ENCODE measurements at places on chromosomes 16 and 17.
A peak's percentile ranks its signal among the peaks of the same experiment; 100 is the strongest.

DNA sequence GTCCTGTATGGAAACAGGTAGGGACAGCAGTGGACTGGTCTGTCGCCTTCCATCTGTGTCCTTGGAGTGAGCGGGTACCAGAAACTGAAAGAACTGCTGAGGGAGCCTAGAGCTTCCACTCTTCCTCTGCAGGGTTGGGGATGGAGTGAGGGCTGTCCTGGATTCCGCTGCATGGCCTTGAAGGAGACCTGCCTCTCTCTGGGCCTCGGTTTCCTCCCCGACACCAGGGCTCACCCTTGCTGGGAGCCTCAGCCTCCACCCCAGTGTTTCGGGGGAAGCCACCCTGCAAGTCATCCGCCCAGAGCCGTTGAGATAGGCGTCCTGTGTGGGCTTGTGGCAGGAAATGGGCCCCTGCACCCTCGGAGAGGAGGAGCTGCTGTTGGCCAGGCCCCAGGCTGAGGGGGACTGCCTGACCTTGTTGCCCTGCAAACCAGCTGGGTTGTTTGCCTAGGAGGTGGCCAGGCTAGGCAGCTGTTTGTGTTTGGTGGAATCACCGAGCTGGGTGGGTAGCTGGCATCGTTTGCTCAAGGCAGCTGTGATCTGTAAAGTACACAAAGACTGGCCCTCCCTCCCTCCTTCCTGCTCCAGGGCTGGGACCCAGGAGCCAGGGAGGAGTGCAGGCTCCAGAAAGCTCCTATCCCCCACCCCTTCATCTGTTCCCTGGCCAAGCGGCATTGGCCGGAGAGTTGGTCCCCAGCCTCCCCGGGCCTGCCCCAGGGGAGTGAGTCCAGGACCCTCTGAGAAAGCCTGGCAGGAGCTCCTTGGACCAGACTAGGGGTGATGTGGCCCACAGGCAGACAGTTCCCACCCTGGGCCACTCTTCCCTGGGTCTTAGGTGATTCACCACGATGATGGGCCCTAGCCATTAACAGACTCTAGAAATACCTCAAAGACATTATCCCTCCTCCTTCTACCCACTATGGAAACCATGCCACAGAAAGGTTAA, 1.3 kb downstream of the RAB37 start:
- no peak for DNase-seq

DNA sequence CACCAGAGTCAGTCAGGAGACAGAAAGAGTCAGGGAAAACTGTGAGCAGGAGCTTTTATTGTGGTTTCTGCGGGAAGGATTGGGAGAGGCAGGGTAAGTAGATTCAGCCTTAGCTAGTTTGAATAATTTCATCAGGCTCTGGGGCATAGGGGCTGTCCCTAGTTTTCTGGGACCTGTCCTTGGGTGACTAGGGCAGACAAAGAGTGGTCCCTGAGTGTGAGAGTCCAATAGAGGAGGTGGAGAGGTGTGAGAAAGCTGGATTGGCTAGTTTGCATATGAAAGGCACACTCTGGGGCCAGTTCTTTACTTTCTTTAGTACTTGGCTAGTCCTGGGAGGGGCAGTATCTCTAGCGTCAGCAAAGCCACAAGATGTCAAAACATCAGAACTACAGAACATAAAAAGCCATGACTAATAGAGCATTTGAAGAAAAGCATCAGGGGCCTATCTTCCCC, 255.6 kb downstream of the HS3ST3A1 start:
- no peak for DNase-seq

DNA sequence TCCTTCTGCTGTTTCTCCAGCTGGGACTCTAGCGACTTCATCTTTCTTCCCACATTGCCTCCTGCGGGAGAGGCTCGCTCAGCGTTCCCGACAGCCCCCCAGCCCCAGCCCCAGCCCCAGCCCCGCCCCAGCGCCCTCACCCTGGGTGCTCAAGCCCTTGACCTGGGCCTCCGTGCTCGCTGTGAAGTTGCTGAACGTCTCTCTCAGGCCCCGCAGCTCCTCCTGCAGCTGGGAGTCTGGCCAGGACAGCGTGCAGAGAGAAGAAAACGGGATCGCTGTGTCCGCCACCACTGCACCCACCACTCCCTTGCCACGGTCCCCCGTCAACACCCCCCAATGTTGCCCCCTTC, 2.4 kb downstream of the ASGR1 start:
- no peak for DNase-seq

DNA sequence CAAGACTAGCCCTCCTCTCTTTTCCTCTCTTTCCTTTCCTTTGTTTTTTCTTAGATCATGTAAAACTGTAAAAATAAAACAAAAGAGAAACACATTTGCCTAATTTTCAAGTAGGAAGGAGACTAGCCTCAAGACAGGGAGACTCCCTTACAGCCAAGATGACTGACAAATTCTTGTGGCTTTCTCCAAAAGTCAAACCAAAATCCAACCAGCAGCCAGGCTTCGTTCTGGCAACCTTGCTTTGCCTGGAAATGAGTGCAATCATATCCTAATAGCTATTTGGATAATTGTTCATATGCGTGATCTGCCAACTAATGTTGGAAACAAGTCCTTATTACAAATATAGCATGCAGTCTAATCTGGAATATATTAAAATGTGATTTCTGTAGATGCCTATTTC, 868.9 kb upstream of the SOX9 start:
- DNase-seq: no peak

- DNase-seq: peak; percentile 17
Observed at GRCh38 chr17:47802341-47803022, 19.1 kb downstream of the OSBPL7 start.

GRCh38 chr16:21646091-21646490, 6.3 kb downstream of the IGSF6 start:
- DNase-seq: no peak

GRCh38 chr17:72702136-72702735, 390.3 kb downstream of the SLC39A11 start:
- no peak for DNase-seq

DNA sequence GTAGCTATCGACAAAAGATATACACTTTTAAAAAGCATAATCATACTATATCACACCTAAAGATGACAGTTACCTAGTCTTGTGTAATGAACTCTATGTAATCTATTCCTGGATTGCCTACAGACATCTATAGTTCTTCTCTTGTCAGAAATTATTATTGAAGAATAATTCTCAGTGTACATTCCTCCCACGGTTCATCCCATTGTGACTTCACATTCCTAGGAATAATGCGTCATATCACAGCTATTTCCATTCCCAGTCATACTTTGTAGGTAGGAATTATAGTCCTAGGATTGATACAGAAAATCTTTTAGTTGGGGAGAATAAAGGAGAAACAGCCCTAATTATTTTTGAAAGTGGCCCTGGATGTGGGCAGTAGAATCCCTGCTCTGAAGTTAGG, 44.0 kb upstream of the ABCC11 start:
- no peak for DNase-seq

DNA sequence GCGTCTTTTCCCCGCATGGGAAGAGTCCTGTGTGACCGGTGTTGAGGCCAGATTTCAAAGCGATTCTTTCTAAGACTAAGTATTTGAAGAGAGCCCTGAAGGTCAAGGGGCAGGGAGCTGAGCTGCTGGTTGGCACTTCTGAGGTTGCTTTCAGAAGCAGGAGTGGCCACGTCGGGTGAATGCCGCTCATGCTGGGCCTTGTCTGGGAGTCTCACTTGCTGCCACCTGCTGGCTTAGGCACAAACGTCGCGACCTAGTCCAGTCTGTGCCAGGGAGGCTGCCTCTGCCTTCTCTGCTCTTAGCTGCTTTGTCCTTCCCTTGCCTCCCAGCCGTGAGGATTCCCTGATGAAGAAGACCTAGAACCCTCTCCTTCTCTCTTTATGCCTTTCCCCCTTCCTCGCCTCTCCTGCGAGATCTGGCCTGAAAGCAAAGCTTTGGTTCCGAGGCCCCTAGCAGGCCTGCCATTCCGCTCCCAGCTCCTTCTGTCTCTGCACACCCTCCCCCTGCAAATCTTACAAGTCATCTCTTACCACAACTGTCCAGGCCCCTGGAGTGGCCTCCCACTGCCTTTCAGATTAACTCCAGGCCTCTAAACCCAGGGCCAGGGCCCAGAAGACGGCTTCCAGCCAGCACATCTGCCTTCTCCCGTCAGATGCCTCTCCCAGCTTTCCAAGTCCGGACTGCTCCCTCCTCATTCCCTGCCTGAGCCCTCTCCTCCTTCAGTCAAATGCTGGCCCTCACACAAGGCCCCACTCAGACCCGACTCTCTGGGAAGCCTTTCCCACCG, 11.4 kb downstream of the CTNS start:
- no peak for DNase-seq

DNA sequence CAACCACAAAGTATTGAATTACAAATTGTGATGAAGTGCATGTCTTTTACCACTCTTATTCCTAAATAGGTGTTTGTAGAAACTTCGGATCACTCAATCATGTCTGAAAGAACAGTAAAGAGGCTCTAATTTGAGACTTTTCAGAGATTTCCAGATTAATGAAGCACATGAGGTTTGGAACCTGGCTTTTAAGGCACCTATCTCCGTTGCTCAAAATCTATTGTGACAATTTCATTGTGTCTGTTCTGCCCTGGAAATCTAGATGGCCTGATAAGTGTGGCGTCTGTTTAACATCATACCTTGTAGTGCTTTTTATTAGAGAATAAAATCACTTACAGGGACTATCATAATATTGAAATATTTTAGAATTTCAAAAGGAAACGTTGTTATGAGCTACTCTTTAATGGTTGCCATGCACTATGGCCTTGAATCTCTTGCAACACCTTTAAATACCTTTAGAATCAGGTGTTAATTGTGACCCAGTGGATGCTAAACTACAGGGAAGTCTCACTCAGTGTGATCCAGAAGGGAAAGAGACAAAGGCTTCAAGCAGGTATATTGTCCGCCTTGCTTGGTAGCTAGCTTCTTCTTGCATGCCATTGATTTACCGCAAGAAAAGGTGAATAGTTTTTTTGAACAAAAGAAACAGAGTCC, 210.3 kb downstream of the CNTNAP4 start:
- no peak for DNase-seq

- DNase-seq: no peak
Observed at GRCh38 chr16:71916397-71916920, 21.1 kb downstream of the IST1 start.

DNA sequence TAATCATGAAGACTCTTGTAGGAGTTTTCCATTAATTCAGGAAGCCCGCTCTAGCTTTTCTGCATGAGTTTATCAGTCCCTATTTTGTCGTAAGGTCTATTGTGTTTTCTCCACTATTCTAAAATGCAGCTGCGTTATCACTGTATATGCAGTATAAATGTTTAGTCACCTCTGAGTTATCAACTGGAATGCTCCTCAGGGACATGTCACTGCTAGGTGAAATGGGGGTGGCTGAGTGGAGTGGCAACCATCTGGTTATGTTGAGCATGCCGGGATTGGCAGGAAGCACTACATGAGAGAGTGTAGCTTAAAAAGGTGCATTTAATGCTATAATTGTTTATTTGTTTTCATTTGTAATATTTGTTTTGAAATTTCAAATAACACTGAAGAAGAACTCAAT, 285.2 kb upstream of the ELAC2 start:
- no peak for DNase-seq

- DNase-seq: no peak
Observed at GRCh38 chr17:33696102-33696501, 403.0 kb upstream of the ASIC2 start.
